ENCODE measurements at places on chromosomes 1 and 21.

GRCh38 chr1:3491291-3492246 lies 37.1 kb downstream of the ARHGEF16 start:
- no peaks in the 10 kb centered on the region for H3K27me3 ChIP-seq
- peak; percentile 95 for DNase-seq
- peaks cover 2% of the 10 kb centered on the region for H3K4me1 ChIP-seq
- H3K27ac ChIP-seq: no peak overlapping the region
- H3K36me3 ChIP-seq: no peaks in the 10 kb centered on the region
- no peak overlapping the region for H3K4me3 ChIP-seq

DNA sequence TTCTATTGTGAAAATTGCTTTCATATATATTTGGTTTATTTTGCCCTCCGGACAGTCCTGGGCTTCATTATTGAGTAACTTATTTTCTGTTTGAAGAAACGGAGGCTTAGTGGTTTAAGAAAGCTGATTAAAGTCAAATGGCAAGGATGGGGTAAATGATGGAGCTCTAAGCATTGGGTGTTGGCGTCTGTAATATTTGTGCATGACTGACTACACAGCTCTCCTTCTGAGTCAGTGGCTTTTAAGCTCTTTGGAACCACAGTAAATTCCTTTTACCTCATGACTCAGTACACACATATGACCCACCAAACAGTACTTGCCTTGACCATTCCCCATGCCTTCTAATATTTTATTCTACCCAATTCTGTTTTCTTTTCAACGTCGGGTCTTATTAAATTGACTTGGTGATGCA lies 21.0 kb downstream of the B3GALT5 start:
- no peaks in the 10 kb centered on the region for H3K4me1 ChIP-seq
- DNase-seq: no peak
- H3K4me3 ChIP-seq: no peak overlapping the region
- H3K27ac ChIP-seq: no peak overlapping the region

DNA sequence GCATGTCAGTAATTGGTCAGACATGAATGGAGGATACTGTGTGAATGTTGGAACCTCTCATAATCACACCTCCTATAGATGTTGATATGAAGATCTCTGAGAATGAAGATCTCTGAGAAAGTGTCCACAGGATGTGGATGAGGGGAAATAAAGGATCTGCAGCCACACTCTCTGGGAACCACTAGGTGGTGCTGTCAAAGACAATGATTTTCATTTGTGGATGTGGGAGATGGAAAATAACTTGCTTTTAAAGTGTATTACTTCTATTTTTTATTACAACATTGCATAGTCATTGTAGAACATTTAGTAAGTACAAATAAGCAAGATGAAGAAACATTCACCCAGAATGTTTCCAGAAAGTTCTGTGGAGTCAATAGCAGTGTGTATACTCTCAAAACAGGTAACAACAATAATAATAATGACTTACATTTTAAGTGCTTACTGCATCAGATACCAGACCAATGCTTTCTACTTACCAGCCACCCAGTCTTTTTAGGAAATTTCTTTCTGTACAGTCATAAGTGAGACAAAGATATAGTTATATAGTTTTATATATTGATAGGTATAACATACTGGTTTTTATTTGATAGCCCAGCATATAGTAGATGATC lies 128.2 kb downstream of the ATG4C start:
- H3K27me3 ChIP-seq: peaks cover 9% of the 10 kb centered on the region
- H3K4me1 ChIP-seq: no peaks in the 10 kb centered on the region
- DNase-seq: peak; percentile 60
- no peaks in the 10 kb centered on the region for H3K36me3 ChIP-seq
- no peak overlapping the region for H3K27ac ChIP-seq

GRCh38 chr1:114718661-114719423 lies 2.3 kb upstream of the NRAS start:
- H3K4me3 ChIP-seq: no peak overlapping the region
- peaks cover 78% of the 10 kb centered on the region for H3K36me3 ChIP-seq
- DNase-seq: no peak
- peaks cover 20% of the 10 kb centered on the region for H3K4me1 ChIP-seq

- no peaks in the 10 kb centered on the region for H3K27me3 ChIP-seq
- H3K4me3 ChIP-seq: no peak overlapping the region
- H3K4me1 ChIP-seq: peaks cover 8% of the 10 kb centered on the region
- H3K27ac ChIP-seq: no peak overlapping the region
These were observed 342.4 kb downstream of the VAV3 start for GRCh38 chr1:107622535-107622934.

DNA sequence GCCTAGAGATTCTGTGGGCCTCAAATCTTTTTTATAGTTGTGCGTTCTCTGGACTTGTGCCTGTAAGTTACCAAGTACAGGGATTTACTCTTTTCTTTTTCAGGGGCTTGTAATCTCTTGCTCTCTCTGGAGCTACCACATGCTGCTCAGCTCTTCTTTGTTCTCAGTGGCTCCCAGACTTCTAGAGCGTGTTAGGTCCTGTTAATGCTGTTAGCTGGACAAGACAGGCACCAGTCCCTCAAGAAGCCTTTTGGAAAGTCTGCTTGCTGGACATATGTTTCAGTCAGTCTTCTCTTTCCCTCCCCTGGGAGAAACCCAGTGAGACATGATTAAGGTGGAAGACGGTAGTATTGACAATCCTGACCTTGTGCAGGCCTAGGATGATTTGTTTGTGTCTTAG lies 29.4 kb downstream of the KCNK2 start:
- H3K36me3 ChIP-seq: no peaks in the 10 kb centered on the region
- DNase-seq: no peak
- H3K4me1 ChIP-seq: no peaks in the 10 kb centered on the region
- no peak overlapping the region for H3K27ac ChIP-seq

- H3K4me1 ChIP-seq: peaks cover 40% of the 10 kb centered on the region
- peaks cover 58% of the 10 kb centered on the region for H3K36me3 ChIP-seq
- no peak overlapping the region for H3K4me3 ChIP-seq
- H3K27me3 ChIP-seq: no peaks in the 10 kb centered on the region
- H3K27ac ChIP-seq: peak overlapping the region; percentile 60
- DNase-seq: no peak
These were observed 10.1 kb downstream of the RUNX3 start for GRCh38 chr1:24919791-24920532.

DNA sequence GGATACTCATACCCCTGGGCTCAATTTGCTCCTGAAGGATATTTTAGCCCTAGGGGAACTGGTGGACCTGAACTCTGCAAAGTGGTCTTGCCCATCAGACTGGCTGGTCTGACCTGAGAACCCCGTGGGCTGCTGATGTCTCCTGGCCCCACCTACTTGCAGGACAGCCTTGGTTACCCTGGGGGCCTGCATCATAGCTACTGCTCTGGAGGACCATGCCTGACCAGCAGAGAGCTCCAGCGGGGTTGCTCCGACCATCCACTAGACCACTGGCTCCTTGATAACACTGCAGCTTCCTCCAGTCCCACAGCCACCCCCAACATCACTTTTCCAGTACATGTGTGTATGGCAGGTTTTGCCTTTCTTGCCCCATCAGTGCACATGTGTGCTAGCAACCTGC lies 331.6 kb upstream of the BRINP3 start:
- no peak overlapping the region for H3K27ac ChIP-seq
- DNase-seq: no peak
- no peaks in the 10 kb centered on the region for H3K4me1 ChIP-seq
- H3K36me3 ChIP-seq: no peaks in the 10 kb centered on the region
- H3K4me3 ChIP-seq: no peak overlapping the region

Data from activated CD4-positive, alpha-beta T cell treated with anti-CD3 and anti-CD28 coated beads, Interleukin-2, amount 10 ng/mL, durations not matched to agents 24 days and 14 days (primary cell).